ENCODE measurements at places on chromosomes 1 and 21.
A peak's percentile ranks its signal among the peaks of the same experiment; 100 is the strongest.

DNA sequence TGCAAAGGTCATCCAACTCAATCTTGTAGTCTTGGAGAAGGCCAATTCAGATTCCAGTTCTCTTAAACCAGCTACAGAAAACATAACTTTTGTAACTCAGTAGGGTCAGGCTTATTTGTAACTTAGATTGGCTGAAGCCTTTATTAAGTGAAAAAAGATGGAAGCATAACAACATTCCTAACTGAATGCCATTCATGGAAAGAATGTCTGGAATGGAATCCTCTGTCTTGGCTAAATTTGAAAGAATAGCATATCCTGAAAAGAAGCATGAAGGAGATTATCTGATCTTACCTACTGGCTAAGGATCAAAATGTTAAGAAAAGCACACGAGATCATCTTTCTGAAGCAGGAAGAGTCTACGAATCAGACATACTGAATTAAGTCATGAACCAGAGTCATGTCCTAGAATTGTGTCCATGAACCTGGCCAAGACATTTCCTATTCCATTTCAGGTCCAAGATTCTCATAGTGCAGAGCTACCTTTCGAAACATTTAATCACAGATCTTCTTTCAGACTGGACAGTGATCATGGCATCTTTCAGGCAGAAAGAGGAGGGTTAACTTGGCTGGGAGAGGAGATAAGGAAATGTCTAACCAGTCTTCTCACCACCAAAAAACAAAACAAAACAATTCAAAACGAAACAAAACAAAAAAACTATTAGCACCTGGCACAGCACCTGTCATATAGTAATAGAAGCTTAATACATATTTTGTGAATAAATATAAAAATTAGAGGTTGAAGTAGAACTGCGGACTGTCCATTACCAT is 75.6 kb downstream of the XCL2 start:
- H3K4me3 ChIP-seq = no peak overlapping the region
- peaks cover 13% of the 10 kb centered on the region for H3K36me3 ChIP-seq
- H3K27ac ChIP-seq = peak overlapping the region; percentile 17
- DNase-seq = no peak

DNA sequence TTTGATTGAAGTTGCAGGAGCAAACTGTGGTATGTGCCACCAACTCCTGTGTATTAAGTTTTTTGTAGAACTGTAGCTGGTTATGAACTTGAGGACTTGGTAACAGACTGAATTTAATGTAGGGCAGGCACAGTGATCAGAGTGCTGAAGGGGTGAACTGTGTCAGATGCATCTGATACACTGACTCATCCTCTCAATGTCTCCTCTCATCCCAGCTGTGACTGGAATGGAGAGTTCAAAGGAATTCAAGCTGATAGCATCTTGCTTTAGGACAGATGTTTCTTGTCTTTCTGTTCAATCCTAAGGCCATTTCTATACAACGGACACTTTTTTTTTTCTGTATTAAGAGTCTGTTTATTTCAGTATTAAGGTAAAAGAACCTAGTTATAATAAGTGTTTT is 25.0 kb upstream of the GBP1 start:
- peaks cover 12% of the 10 kb centered on the region for H3K27me3 ChIP-seq
- no peaks in the 10 kb centered on the region for H3K36me3 ChIP-seq
- no peak overlapping the region for H3K4me3 ChIP-seq
- no peak for DNase-seq
- no peak overlapping the region for H3K27ac ChIP-seq

DNA sequence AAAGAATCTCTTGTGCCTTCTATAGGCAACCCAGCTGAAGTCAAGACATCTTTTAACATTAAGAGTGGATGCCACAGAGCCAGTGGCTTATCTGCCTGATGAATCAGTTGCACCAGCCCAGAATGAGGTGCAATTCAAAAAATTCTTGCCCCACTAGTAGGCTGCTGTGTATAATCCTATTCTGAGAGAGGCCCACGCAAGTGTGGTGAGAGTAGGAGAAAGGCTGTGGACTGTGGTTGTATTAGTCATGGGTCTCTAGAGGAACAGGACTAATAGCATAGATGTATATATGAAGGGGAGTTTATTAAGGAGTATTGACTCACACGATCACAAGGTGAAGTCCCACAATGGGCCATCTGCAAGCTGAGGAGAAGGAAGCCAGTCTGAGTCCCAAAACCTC is 216.4 kb downstream of the LTN1 start:
- no peak for DNase-seq
- peaks cover 17% of the 10 kb centered on the region for H3K4me1 ChIP-seq
- H3K27me3 ChIP-seq = no peaks in the 10 kb centered on the region

DNA sequence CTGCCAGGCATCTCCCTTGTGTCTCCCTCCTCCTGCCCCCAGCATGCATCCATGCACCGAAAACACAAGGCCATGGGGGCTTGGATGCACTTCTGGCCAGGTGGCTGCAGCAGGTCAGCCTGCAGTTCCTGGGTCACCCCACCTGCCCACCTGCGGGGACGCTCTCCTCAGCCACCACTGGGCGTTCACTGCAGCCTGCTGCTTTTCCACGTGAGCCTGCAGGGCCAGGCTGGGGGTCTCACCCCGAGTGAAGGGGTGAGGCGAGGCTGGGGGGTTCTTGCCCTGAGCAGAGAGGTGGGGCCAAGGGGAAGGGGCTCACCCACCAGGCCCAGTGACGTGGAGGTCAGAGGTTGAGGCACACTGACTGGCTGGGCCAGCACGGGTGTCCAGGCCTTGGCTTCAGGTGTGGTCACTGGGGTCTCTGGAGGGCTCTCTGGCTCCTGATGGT is 64.6 kb downstream of the WNT9A start:
- DNase-seq = no peak
- H3K36me3 ChIP-seq = no peaks in the 10 kb centered on the region

DNA sequence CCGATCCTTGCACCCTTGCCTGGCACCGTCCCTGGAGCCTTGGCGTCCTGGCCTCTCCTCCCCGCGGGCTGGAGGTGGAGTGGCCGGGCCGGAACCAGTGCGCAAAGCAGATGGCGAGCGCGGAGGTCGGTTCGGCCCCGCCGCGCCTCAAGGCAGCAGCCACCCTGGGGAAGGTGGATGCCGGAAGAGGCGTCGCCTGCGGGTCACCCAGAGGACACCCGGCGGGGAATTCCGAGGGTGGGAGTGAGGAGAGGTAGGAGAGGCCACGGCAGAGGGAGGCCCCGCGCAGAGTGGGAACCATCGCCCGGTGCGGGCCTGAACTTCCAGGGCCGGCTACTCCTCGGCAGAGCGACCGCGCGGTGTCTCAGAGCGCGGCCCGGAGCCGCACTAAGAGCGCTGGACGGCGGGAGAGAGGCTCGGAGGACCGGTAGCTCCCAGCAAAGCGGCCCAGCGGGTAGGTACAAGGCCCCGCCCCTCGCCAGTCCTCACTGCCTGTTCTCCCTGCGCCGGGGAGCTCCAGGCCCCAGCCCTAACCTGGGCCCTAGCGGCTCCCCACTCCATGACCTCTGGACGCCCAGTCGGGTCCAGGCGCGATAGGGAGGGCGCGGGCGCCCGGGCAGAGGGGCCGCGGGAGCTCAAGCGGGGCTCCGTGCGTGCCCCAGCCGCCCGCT is at the start of gene RNF207:
TSS of gene RNF207 (plus strand) at position 271 of the 671 bp plus-strand sequence. CDS start 417 bp downstream, outside the sequence.
- DNase-seq = peak; percentile 66
- H3K4me1 ChIP-seq = peaks cover 11% of the 10 kb centered on the region
- peak within 1 kb of the TSS; percentile 79 for H3K4me3 ChIP-seq
- peak within 1 kb of the TSS; percentile 46 for H3K27ac ChIP-seq
- H3K36me3 ChIP-seq = peaks cover 18% of the 10 kb centered on the region
- no peaks in the 10 kb centered on the region for H3K27me3 ChIP-seq

DNA sequence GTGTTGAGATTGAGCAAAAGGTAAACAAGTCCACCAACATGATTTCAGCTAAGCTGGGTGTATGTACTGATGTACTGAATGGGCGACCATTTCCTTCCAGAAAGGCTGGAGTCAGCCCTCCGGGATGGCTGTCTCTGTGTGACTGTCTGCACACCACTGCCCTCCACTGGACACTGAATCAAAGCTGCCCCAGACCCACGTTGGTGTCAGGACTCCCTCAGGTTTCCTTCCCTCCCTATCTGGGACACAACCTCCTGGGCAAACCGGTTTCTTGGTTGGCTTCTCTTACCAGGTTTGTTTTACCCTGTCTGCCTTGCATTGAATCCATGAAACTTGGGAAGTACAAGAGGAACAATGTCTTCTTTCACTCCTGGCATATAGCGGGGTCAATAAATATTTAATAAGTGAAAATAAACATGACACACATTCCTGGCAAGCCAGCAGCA is 5.3 kb upstream of the SRP9 start:
- no peak overlapping the region for H3K27ac ChIP-seq
- no peaks in the 10 kb centered on the region for H3K36me3 ChIP-seq
- H3K4me3 ChIP-seq = no peak overlapping the region

GRCh38 chr1:7333620-7334019 is 437.5 kb upstream of the VAMP3 start:
- no peak overlapping the region for H3K4me3 ChIP-seq
- no peak overlapping the region for H3K27ac ChIP-seq
- H3K4me1 ChIP-seq = no peaks in the 10 kb centered on the region

Measured in activated T-helper 2 cell treated with anti-CD3 and anti-CD28 coated beads, Interferon-gamma antibody, Interleukin-2, Interleukin-4, amounts not matched to agents 10 μg/mL and 5 μg/mL and 100 μg/mL, durations not matched to agents 14 hours and 24 hours and 36 hours (primary cell).